CD4-positive, alpha-beta T cell treated with Interleukin-17A for 4 hours (primary cell): ENCODE measurements at places on chromosomes 12 and 14.

DNA sequence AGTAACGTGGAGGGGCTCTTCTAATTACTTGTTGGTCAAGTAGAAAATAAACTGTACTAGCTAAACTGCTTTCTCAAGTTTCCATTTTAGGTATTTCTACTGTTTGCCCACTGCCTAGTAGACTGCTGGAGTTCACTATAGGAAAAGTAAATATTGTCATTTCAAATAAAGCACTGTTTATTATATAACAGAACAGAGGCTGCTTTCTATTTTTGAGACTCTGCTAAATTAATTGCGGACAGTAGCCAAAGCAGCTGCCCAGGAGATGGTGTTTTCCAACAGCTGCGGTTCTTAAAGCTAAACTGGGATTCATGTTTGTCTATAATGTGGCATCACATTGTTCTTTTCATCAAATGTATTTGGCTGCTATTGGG, 15.9 kb upstream of the SIX1 start:
- DNase-seq, result no peak

- DNase-seq, result peak; percentile 60
Observed at GRCh38 chr12:14239350-14239934, 126.0 kb upstream of the ATF7IP start.

- no peak for DNase-seq
Observed at GRCh38 chr14:70942342-70942706, 35.1 kb downstream of the PCNX1 start.

DNA sequence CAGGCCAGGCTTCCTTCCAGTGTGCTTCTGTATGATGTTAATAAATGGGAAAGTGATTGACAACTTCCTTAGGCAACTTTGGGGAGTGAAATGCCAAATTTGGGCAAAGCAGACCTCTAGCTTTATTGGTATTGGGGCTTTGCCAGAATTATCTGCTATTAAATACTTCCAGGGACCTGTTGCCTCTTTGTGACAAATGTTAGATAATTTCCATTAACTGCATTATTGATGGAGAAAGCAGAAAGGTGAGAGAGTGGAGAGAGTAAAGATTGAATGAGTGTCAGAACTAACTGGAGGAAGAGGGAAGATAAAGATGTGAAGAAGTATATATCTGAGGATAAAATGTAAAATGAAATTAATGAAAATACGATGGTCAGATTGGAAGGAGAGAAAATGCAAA, 94.5 kb downstream of the CACNA1C start:
- DNase-seq, result no peak

DNA sequence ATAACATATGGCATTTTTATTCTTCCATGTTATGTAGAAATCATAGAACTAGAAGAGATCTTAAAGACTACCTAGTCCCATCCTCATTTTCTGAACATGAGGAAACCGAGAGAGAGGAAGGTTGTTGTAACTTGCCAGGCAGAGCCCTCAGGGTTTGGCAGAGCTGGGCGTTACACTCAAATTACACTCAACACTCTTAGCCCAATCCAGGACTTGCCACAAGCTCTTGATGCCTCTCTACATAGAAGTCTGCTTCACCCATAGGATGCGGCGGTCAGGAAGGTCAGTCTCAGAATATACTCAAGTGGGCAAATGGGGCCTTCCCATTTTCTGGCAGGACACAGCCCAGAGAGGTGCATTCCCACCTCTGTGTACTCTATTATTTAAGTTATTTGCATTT, 208.1 kb downstream of the ZFP36L1 start:
- no peak for DNase-seq

DNA sequence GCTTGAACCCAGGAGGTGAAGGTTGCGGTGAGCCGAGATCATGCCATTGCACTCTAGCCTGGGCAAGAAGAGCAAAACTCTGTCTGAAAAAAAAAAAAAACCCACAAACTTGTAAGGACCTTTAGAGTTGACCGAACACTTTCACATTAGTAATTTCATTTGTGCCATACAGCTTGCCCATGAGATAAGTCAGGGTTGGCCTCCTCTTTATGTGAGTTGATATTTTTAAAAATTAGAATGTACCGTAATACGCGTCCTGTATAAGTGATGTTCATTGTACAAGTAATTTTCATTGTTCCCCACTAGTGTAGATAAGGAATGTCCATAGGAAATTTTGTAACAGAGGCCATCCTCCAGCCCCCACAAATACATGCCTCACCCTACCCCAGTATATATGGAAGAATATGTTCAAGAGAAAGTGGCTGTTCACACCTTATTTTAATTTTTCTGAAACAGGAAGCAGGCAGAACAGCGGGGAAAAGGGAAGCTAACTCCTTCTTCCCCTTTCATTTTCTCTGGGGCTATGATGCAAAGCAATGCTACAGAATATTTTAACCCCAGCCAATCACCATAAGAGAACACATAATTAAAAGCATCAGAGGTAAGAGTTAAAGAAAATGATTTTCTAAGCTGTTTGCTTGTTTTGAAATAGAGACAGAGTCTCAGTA, 31.9 kb upstream of the HIF1A start:
- DNase-seq, result no peak

DNA sequence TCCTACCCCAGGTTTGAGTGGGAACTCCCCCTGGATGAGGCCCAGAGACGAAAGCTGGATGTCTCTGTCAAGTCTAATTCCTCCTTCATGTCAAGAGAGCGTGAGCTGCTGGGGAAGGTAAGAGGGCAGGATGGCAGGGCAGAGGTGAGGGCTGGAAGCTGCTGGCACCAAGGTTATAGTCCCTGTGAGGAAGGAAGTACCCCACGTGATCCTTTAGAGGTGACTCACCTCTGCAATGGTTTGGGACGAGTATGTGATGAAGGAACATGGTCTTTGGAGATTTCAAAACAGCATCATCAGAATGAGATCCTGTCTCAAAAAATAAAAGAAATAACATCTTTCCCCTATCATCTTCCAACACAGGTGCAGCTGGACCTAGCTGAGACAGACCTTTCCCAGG, 9.2 kb upstream of the MYL6B start:
- DNase-seq, result peak; percentile 56

DNA sequence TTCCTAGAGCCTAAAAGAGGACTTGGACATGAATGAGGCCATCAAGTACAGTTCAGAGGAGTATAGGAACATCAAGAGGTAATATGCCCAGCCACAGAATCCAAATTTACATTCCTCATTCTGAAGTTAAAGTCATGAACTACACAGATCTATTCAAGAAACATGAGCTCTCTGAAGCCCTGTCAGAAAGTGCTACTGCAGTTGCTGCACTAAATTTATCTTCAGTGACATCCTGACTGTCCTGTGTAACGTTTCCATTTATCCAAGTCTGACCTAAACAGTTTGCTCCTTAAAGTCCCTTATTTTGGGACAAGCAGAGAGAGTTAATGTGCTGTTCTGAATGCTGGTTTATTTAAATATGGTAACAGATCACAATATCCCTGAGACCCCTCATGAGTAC, 28.2 kb downstream of the NEK9 start:
- no peak for DNase-seq

DNA sequence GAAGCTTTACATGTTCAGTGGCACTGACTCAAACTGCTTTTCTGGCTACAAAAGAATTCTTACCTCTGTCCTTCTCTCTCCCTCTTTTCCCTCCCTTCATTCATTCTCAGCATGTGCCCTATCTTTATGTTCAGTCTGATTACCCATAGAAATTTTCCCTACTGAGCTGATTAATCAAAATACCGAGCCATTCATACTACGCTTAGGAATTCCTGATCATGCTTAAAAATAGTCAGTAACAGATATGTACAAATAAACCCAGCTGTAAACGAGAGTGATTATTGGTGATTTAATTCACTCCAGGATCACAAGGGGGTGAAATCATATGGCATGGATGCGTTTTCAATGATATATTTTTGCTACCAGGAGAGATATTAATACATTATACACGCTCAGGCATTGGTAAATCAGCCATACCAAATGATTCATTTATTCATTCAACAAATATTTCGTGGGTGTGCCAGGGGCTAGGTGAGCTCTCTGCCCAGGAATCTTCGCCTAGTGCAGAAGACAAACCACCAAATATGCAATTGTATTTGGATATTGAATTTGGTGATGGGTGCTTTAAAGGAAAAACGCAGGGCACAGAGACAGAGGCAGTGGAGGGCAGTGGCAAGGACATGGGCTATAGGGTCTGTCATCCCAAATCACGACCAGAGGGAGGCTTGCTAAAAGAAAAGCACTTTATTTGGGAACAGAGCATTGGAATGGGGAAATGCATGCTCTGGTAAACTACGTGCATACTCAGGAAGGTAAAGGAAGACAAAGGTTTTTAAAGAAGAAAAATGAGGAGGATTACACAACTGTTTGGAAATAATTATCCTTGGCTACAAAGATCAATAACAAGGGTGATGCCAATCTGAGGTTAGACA, 13.9 kb upstream of the VRK1 start:
- DNase-seq, result no peak

DNA sequence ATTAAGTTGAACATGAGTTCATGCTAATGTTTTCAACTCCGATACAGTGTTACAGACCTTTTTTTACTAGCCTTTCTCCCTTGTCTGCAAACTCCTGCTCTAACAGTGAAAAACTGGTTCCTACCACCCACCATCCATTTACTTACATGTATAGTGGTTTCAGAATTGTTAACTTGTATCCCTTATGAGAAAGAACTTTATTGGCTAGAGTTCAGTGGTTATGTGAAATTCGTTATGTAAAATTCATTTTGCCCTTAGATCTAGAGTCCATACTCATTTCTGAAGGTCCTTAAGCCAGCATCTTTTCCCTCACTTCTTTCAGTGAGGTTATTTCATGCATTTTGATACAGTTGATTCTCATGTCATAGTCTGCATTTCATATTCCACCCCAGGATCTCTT, 51.0 kb downstream of the PRKCH start:
- DNase-seq, result no peak

- no peak for DNase-seq
Observed at GRCh38 chr14:30692669-30693068, 70.5 kb downstream of the SCFD1 start.

DNA sequence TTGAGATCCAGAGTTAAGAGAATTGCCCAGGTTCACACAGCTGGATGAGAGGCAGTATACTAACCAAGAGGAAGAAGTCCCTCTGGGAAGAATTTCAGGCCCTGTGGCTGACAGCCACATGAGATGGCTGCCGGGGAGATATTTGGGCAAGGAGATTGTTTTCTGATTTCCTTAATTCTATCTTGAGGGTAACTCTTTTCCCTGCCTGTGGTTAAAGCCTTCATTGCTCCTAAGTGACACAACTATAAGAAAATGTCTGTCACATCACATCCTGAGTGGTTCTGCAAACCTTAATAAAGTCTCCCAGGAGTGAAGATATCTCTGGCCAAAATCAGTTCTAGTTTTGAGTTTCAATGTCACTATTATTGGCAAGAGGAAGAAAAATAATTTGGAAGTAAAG, 9.6 kb downstream of the ARHGDIB start:
- no peak for DNase-seq

- DNase-seq, result no peak
Observed at GRCh38 chr12:132837693-132838409, 9.2 kb upstream of the GOLGA3 start.

DNA sequence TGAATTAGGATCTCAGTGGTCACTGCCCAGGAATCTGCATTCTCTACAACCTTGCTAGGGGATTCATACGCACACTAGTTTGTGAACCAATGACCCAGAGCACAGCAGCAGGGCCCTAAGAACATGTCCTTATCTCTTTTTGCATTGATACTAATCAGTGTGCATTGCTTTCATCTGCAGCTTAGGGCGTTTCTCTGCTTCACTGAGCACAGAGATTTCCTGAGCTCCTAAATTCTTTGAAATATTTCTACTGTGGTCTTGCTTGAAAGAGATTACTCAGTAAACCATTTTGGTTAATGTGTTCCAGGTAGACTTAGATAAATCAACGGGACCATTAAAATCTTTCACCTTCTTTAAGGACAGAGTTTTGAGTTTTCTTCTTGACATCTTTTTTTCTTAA, 351.3 kb upstream of the KITLG start:
- DNase-seq, result no peak

DNA sequence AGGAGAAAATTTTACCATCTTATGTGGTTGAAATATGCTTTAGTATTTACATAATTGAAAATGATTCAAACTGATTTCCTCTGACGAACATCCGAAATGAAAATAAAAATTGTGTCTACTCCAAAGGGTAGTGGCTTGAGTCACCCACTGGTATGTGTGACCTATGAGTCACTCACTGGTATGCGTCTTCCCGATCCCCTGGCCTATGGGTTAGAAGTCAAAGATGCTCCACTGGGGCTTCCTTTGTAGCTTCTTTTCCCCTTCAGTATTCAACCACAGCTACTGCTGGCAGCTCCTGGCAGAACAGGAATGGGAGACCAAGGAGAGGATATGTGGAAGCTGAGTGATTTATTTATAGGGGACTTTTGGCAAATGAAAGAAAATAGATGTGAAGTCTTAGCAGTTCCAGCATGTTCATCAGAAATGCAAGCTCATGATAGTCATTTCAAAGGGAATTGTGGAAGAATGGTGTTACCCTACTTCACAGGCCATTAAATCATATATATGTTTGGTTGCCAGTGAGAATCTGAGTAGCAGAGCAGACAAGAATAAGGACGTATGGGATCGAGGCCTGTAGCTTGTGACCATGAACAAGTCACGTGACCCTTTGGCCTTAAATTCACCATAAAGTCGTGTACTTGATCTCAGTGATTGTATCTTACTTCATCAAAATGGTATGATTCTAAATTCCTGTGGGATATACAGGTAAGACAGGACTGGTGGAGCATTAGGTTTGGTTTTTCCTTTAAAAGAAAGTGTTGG, 108.3 kb downstream of the CRADD start:
- peak; percentile 51 for DNase-seq

- DNase-seq, result no peak
Observed at GRCh38 chr12:104956870-104957718, 996 bp downstream of the SLC41A2 start.

- peak; percentile 52 for DNase-seq
Observed at GRCh38 chr14:67241411-67242167, at the start of gene PALS1. PALS1 (plus strand) TSS chr14:67241435; CDS start chr14:67279171, 37,736 bp downstream.
